ENCODE measurements at places on chromosomes 16 and 17. TPM values are rescaled to one million over a fixed set of nuclear protein-coding genes. Genes with fewer than 3 reads are reported as not detected.

GRCh38 chr17:27669850-27670249, 38.9 kb downstream of the LGALS9 start:
- no peak for DNase-seq

- DNase-seq = no peak
Observed at GRCh38 chr17:28925912-28926365, 23.1 kb upstream of the DHRS13 start.

SHBG gene
- 17.8 TPM for polyA plus RNA-seq

CLEC18A gene
- polyA plus RNA-seq = 10.0 TPM

GRCh38 chr17:48181653-48182052, 74.1 kb downstream of the SNX11 start:
- DNase-seq = no peak

DNA sequence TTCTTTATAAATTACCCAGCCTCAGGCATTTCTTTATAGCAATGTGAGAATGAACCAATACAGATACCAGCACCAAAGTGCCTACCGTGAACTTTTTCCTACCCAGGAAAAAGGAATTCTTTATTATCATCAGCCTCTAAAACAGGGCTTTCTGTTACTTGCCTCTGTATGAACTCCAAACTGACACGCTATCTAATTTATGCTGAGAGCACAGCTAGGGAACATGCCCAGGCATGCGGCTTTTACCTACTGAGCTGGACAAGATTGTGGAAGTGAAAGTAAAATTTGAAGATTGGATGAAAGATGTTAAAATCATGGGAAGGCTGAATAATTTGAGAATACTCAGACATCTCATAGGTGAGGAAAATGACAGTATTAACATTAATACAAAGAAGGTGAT, 24.4 kb upstream of the ADCY9 start:
- no peak for DNase-seq

DNA sequence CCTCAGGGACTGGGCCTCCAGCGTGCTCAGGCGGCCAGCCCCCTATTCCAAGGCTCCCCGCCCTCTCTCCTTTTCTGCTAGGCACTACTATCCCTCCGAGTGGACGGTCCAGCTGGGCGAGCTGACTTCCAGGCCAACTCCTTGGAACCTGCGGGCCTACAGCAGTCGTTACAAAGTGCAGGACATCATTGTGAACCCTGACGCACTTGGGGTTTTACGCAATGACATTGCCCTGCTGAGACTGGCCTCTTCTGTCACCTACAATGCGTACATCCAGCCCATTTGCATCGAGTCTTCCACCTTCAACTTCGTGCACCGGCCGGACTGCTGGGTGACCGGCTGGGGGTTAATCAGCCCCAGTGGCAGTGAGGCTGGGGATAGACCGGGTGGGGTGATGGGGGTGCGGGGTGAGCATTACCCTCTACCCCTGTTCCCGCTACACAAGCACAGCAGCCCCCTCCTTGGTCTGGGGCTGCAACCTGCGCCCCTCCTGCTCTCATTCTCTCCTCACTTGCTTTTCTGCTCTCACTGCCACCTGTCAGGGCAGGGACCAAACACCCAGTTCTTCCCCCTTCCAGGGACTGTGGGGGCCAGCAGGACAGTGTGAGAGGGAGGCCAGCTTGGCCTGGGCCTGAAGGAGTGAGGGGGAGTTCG, 1.1 kb downstream of the PRSS41 start:
- DNase-seq = no peak

UTS2R gene
- polyA plus RNA-seq = 0.32 TPM

- no peak for DNase-seq
Observed at GRCh38 chr16:4123616-4124300, 7.5 kb upstream of the ADCY9 start.

KRT40 gene
- 0.45 TPM for polyA plus RNA-seq

GRCh38 chr16:64065523-64065922, 1056.3 kb downstream of the CDH11 start:
- no peak for DNase-seq

- no peak for DNase-seq
Observed at GRCh38 chr16:12406926-12407690, 396.6 kb downstream of the CPPED1 start.

DNA sequence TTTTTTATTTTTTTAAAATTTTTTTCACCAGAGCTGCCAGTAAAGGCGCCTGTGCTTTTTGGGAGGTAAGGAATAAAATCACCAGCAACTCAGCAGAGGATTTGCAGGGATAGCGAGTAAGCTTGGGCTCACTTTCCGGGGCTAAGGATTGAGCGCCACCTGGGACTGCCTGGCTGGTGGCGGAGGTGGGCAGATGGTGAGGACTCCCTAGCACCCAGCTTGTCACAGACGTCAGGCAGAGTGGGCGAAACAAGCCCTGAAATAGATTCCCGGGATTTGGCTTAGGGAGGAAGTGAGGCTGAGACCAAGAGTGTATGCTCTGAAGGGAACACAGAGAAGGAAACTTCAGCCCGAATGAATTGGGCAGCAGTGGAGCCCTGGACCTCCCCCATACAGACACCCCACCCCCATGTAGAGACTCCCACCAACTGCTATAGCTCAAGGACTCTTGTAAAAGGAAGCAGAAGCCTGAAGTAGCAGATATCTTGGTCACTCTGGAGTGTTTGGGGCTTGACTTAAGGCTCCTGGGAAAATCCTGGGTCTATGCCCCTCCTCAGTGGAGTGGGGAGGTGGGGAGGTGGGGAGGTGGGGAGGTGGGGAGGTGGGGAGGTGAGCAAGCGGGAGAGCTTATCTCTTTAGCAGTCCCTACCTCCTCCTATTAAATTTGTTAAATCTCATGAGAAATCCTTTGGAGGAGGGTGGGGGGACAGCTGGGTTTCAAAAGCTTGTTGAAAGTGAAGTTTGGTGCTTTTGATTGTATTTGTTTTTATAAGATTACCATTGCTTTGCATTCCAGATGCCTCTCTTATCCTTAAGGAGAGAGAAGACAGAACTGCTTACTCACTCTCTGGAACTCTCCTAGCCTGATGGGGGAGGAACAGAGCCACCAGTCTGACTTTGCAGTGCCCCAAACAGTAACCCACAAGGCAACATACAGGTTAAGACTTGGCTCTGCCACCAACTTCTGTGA, 8.2 kb downstream of the ARL4D start:
- no peak for DNase-seq

DNA sequence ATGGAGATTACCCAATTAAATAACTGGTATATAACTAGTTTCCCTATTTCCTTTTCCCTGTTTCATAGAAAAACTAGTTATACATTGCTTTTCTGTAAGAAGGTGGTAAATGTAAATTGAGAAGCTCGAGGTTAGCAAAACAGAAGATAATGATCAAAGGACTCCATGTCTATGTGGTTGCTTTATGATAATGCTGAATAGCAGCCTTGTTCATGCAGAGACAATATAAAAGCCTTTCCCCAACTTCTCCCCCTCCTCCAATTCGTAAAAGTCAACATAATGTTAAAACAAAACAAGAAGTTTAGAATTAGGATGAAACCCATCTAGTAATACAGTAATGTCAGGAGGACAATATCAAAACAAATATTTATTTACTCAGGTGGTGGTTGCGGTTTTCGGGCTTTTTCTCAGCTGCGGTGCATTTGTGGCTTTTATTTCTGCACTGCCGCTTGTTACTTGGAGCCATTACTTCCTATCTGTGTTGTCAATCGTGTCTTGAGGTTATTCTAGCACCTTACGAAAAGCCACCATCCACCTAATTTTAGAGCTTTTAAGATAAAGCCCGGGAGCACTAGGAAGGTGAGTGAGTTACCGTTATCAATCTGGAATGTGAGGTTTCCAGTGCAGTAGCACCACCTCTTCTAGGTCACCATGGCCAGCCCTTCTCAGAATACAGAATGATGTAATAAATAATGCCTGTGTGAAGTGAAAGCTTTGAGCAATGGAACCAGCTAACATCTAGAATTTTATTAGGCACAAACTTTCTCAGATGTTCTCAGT, 297.5 kb downstream of the CDH13 start:
- DNase-seq = no peak

DNA sequence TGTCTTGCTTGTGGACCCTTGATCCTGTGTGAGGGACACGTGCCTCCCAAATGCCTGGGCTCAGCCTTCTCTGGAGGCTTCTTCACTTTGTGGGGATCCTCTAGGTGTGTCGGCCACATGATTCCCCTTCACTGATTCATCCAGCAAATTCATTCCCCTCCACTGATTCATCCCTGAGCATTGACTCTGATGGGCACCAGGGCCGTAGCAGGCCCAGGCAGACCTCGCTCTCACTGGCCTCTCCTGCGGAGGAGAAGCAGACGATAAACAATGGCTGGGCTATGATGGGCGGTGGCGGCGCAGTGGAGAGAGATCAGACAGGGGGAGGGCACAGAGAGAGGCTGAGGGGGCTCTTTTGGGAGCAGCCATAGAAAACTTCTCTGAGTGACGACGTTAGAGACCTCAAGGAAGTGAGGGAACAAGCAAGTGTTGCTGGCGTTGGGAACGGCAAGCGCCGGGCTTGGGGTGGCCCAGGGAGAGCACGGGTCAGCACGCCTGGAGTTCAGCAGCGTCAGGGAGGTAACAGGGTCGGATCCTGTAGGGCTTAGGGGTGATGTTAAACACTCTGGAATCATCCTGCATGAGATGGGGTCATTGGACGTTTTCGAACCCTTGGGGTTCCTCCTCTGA, 17.5 kb upstream of the RPTOR start:
- DNase-seq = no peak

CEP295NL gene
- polyA plus RNA-seq = 100 TPM

CCL8 gene
- polyA plus RNA-seq = 5.0 TPM

DNA sequence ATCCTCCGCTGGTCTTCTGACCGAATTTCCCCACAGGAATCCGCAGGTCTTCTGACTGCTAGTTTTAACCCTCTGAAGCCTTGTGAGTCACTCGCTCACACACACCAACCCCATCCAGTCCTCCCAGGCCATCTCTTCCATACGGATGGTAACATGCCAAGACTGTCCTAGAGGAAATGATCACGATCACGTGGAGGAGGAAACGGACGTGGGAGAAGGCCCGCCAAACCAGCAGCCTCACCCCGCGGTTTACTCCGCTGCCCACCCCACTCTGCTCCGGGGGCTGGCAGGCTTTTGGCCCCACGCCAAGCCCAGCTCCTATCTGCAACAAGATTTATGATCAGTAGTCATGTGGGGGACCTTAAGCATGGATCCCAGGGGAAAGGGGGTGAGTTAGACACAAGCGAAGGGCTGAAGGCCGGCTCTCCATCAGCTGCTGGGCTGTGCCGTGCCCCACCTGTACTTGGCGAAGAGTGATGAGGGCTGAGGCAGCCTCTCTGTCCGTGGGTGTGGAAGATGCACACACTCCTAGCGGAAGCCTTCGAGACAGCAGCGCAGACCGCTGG, 1.5 kb upstream of the FAAP100 start:
- peak; percentile 26 for DNase-seq

DNA sequence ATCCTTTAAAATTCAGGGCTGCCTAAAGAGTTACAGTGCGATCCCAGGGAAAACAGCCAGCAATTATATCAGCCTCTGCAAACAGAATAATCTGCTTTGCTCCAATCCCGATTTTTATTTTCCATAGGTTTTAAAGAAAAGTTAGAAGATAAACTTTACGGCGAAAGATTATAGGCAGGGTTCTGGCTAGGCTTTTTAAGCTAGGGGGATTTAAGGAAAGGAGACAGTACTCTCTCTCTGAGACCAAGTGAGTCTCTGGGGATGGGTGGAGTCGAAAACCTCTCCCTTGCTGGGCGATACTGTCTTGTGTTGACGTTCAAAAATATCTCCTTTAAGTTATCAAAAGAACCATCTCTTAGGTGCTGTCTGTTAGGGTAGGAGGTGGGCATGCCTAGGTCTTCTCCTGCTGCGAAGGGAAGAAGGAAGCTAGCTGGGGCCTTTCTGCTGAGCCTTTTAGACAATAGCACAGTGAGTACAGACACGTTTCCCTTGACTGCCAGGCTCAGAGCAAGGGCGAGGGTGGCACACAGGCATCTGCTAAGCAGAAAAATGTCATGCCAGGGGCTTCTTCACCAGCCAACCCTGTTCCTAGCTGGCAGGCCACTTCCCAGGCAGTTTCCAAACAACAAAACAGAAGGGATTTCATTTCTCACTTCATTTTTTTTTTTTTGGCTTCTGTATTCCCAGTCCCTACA, 167.9 kb upstream of the MAF start:
- peak; percentile 44 for DNase-seq

GNG13 gene
- polyA plus RNA-seq = not detected

MAP3K3 gene
- 46.0 TPM for polyA plus RNA-seq

TMC5 gene
- polyA plus RNA-seq = 27.7 TPM

DNA sequence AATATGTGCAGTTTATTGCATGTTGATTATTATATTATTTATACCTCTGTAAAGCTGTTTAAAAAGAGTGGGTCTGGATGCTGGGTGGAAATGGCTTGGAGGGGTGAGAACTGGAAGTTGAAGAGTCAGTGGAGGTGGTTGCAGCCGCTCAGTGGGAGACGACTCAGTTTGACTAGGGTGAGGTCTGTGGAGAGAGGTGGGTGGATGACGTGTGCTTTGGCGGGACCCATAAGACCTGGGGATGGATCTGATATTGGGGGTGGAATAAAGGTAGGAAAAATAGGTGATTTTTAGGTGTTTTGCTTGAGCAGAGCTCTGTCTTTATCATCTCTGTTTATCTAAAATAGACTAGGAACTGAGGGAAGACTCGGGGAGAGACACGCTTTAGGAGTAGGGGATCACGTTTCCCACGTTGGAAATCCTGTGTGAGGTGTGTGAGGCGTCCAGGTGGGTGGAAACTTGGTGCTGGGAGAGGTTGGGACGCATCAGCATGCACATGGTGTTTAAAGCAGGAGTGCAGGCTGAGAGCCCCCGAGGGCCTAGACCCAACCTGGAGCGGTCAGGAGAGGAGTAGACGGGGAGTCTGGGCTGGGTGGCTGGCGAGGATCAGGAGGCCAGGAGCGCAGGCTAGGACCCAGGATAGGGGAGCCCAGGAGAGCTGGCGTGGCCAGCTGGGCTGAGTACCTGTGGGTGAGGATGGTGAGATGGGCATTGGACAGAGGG, 17.2 kb downstream of the NT5M start:
- DNase-seq = peak; percentile 8

- no peak for DNase-seq
Observed at GRCh38 chr17:59858932-59859331, 33.8 kb downstream of the TUBD1 start.

GRCh38 chr17:40615068-40615840, 32.4 kb downstream of the SMARCE1 start:
- peak; percentile 77 for DNase-seq

DNA sequence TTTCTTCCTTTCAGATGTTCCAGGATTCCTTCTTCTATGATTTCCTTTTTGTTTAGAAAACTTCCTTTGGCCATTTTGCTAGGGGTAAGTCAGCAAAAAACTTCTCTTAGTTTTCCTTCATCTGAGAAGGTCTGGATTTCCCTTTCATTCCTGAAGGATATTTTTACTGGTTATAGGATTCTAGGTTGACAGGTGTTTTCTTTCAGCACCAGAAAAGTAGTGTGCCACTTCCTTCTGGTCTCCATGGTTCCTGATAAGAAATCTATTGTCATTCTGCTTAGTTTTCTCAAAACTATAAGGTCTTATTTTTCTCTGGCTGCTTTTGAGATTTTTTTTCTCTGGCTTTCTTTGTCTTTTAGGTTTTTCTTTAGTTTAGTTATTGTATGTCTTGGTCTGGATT, 27.6 kb downstream of the MPRIP start:
- DNase-seq = no peak

NECAB2 gene
- polyA plus RNA-seq = 12.9 TPM

DNA sequence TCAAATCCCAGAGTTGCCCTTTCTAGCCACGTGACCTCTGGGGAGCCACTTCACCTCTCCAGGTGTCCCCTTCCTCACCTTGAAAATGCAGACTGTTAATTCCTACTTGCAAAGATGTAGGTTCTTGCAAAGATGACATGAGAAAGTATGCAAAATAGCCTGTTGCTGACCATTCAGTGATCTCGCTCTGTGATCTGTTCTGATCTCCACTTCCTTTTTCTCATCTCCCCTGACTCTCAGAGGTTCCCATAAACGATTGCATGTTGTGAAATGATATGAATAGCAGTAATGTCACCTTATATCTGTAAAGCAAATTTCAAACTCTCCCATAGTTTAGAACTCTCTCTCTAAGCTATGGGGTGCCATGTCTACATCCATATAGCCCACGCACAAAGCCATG, 182.3 kb downstream of the TMEM132E start:
- DNase-seq = no peak
